WERI-Rb-1 (cell line): ENCODE measurements at places on chromosomes 5 and 9.

- DNase-seq = no peak
These were observed 106.2 kb upstream of the TXNDC8 start for GRCh38 chr9:110443866-110444220.

DNA sequence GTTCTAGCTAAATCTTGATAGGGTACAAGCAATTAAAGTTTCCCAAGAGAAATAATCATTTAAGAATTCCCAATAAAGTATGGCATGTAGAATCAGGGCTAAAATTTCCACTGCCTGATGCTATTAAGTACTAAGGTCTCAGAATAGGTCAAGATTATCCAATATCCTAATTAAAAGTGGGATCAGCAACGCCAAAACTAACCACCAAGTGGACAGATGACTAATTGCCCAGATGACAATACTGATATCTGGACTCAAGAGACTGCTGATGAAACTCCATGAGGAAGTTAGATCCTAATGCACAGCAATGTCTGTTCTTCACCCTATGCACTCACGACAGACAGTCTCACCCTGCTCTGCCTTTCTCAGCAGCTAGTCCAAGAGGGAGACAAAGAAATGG, 14.3 kb downstream of the DEPDC1B start:
- DNase-seq = no peak

DNA sequence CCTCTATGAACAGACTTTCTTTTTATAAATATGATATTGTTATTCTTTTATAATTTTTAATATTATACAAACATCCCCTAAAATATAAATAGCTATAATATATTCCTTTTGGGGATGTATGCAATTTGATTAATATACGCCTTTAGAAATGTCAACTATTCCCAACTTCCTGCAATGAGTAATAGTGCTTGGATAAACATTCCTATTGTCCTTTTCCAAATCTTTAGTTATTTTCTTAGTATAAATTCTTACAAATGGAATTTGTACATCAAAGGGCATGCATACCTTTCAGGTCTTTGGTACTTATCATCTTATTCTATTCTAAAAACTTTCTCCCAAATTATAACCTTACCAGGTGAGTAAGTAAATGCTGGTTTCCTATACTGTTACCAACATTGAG, 6.2 kb downstream of the NLN start:
- DNase-seq = no peak

DNA sequence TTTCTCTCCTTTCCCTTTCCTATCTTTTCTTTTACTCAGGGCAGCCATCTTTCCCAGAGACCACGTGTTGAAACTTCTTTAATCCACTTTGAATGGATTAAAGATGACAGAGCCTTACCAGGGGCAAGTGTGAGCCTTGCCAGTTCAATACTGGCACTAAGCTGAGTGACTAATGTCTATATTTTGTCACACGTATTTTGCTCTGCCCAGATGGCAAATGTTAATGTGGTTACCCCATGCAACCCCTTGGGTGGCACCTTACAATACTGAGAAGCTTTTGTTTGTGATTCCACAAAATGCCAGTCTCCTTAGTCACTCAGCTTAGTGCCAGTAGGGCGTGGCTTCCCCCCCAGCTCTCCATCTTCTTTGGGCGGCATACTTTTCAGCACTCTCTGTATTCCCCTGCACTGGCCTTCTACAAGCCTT, 24.8 kb downstream of the ANXA1 start:
- DNase-seq = no peak

DNA sequence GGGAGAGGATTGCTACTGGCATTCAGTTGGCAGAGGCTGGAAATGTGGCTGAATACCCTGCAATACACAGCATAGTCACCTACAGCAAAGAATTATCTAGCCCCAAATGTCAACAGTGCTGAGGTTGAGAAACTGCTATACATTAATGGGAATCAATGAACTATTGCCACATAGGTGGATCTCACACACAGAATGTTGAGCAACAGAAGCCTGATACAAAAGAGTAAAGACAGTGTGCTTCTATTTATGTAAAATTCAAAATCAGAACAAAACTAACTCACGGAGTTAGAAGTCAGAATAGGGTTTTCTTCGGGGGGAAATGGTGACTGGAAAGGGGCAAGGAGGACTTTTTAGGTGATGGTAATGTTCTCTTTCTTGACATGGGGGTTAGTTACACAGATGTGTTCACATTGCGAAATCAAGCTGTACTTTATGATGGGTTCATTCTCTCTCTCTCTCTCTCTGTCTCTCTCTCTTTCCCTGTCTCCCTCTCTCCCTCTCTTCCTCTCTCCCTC, 45.7 kb upstream of the PANK3 start:
- DNase-seq = no peak

GRCh38 chr9:123003466-123003865, 30.0 kb upstream of the GPR21 start:
- no peak for DNase-seq

DNA sequence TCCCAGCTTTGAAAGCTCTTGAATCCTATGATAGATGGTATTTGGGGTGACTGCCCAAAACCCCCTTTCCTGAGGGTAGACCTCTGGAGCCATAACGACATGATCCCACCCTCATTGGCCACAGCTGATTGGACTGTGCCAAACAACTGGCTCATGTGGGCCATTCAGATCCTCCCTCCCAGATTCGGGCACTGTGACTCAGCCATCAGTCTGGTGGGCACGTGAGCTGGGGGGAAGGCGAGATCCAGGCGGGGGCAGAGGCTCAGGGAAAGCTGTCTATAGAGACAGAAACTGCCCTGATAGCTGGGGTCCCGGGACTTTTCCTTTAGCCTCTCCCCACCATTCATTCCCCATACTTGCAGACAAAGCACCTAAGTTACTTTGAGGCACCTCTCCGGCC, 15.1 kb upstream of the NCS1 start:
- DNase-seq = no peak

DNA sequence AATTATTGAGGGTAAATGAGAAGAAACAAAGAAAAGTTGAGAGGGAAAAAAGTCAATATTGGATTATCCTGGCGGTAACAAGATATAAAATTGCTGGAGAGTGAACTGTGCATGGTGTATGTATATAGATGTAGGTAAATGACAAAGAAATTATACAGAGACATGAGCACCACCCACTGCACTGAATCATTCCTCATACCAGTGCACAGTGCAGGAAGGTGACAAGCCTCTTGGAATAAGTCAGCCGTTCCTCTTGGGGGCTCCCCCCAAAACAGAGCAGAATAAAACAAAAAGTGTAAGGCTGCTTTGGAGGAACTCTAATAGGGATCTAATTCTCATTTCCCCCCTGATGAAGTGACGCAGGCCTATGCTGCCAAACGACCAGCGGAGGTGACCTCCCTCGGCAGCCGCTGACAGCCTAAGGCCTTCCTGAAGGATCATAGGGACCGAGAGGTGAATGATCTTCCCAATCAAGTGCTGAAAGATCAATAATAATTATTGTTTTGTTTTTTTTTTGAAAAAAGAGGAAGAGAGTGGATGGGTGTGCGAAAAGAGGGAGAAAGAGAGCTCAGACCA, 245.0 kb downstream of the PSAT1 start:
- no peak for DNase-seq

DNA sequence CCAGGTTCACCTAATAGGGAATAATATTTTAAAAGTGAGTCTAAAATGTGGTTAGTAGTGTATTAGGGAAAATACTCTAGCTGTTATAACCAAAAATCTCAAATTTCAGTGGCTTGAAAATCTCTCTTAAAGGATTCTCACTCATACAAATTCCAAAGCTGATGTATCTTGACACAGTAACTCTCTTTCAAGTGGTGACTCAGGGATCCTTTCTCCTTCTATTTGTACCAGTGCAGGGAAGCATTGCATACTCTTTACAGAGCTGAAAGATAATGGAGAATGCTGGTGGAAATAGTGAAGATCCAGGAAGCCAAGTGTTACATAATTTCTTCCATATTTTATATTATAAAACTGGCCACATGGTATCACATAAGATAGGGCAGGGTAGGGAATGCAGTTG, 560.2 kb upstream of the CDH9 start:
- no peak for DNase-seq

GRCh38 chr9:5186416-5187169, 1.2 kb upstream of the INSL6 start:
- DNase-seq = peak; percentile 57

DNA sequence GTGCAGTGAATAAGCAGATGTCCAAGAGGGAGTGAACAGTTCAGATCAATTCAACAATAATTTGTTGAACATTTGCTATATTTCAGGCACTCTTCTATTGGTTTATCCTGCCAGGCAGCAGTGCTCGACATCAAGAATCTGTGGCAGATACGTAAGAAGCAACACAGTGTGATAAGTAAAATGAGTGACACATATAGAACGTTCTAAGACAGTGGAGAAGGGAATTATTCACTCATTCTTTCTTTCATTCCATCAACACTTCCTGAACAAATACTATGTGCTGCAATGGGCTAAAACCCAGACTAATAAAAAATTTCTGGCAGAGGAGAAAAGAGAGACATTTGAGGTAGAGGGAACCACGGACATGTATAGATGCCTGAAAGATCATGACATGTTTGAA, 89.9 kb upstream of the GLIS3 start:
- no peak for DNase-seq

DNA sequence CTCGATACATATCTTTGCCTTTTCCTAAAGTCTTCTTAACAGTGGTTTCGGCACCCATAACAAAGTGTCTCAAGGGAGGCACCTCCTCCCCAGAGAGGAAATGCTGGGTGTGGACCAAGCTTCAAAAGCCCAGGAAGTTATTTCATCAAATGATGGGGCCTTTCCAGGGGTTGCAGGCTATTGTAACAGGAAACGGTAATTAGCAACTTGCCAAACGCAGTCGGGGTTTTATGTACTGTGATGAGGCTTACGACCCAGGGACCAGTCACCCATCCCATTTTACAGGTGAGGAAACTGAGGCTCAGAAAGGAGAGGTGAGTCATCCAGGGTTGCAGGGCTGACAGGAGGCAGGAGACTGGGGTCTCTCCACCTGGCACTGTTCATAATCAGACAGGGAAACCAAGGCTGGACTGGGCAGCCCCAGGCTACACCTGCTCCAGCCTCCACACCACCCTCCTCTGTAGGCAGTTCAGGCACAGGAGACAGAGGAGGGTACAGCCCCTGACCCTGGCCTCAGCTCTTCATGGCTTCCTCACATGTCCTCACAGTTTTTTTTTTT, 30.0 kb upstream of the SUSD3 start:
- DNase-seq = no peak

- no peak for DNase-seq
These were observed 646.8 kb upstream of the WWC1 start for GRCh38 chr5:167644619-167645018.

- no peak for DNase-seq
These were observed 168.6 kb downstream of the ACER2 start for GRCh38 chr9:19577411-19577810.

DNA sequence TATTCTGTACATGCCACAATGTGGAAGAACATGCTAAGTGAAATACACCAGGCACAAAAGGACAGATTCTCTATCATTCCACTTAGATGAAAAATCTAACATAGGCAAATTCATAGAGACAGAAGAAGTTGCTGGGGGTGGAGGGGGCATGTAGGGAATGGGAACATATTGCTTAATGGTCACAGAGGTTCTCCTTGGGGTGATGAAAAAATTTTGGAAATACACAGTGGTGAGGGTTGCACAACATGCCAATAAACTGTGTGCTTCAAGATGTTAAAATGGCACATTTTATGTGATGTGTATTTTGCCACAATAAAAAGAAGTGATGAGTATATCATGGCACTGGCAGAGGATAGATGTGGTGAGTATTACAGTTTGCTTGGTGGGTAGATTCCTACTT, 111.9 kb downstream of the SUSD1 start:
- DNase-seq = no peak

- no peak for DNase-seq
These were observed 75.0 kb downstream of the SLIT3 start for GRCh38 chr5:169225830-169226356.

GRCh38 chr5:157161996-157162395, 4.1 kb downstream of the GARIN3 start:
- DNase-seq = no peak

DNA sequence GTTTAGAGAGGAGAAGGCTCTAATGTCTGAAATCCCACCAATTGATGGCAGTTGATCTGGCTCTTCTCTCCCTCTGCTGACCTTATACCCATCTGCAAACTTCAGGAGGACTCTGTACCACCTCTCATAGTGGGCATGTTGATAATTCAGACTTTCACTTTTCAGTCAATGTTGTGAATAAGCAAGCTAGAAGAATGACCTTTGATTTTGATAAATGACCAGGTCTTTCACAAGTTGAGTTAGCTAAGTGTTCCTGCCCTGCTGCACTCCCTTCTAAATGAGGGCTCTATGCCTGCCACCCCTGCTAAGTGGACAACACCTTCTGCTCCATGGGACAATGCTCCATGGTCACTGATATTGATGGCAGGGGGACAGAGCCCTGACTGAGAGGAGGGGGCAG, 74.7 kb downstream of the SPRY4 start:
- no peak for DNase-seq

DNA sequence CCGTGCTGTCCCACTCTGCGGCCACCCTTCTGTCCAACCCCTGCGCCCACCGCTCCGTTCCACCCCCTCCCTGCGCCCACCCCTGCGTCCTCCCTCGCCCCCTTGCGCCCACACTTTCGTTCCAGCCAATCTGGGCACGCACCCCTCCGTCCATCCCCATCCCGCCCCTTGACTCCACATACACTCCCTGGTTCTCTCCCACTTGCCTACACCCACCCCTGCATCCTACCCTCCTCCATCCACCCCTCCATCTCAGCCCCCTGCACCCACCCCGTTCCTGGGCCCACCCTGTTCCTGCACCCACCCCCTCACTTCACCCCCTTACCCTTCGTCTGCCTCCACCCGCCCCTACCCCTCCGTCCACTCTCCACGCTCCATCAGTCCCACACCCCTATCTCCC, 7.0 kb downstream of the ADAMTS13 start:
- no peak for DNase-seq

GRCh38 chr9:70852711-70853240, 268.6 kb downstream of the TRPM3 start:
- DNase-seq = no peak

- DNase-seq = no peak
These were observed 13.5 kb upstream of the B4GALT1 start for GRCh38 chr9:33180526-33181184.

DNA sequence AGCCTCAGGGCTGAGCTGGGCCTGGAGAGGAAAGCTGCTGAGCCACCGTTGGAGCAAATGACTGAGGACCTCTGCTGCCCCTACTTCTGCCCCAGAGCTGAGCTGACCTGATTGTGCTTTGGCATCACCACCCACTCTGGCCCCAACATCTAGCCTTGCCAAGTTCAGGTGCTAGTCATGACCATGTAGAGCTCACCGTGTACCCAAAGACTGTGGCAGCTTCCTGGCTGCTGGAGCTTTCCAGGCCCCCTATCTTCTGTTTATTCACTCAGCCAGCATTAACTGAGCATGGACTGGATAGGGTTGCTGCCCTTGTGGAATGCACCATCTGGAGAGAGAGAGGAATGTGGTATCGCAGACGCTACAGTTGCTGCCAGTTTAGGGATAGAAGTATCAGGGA, 49.1 kb downstream of the JADE2 start:
- no peak for DNase-seq

DNA sequence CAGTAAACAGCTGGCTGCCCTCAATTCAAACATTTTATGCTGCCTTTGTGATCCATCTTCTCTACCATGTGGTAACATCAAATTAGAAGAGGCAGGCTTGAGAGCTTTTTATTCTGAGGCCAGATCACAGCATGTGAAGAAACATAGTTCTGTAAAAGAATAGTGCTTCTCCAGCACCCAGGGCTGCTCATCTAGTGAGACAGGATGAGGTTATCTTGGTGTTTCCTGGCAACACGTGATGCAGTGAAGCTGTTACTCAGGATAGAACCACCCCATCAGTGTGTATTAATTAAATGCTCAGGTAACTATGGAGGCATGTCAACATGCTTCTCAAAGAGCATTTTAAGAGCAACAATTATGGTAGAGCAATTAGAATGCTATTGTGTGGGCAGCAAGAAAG, 400.5 kb upstream of the ACO1 start:
- DNase-seq = no peak
